ENCODE measurements at places on chromosomes 7 and 10.

- DNase-seq = no peak
Measured at GRCh38 chr7:147765301-147765700, 825.3 kb upstream of the C7orf33 start.

DNA sequence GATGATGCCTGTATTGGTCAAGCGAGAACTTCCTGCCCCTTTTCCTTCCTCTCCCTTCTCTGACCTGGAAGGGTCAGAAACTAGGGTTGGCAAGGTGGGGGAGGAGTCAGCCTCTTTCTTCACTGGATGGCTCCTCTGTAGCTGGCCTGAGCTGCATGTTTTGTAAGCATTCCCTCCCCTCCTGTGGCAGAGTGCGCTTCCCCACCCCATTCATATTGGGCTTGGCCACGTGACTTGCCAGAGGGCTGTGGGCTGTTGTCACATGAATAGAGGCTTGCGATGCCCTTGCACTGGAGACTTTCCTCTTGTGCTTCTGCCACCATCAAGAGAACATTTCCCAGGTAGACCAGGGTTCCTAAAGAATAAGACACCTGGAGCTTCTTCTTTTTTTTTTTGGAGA is 111.3 kb upstream of the PODXL start:
- DNase-seq = no peak

DNA sequence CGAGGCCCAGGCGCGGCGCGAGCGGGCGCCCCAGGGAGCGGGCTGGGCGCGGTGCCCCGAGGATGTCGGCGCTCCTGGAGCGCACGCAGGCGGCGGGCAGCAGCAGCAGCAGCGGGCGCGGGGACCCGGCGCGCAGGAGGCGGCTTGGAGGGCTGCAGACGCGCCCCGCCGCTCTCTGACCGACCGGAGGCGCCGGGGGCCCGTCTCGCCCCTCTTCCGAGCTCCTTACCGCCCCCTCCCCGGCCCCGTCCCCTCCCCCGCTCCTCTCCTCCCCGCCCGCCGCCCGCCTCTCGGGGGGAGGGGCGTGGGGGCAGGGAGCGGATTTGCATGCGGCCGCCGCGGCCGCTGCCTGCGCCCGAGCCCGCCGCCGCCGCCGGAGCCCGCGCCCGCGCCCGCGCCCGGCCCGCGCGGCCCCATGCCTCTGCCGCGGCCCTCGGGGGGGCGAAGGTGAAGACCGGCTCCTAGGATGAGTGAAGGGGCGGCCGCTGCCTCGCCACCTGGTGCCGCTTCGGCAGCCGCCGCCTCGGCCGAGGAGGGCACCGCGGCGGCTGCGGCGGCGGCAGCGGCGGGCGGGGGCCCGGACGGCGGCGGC is at the start of gene NRG3:
TSS of gene NRG3 (plus strand) at position 320 of the 592 bp plus-strand sequence.
- DNase-seq = no peak

- DNase-seq = no peak
Measured at GRCh38 chr7:141649865-141650634, 51.9 kb downstream of the DENND11 start.

GRCh38 chr7:136868496-136869000 is at the start of gene CHRM2:
TSS of gene CHRM2 (plus strand) at chr7:136868652. CDS start at chr7:137014866, 146,214 bp downstream.
- DNase-seq = no peak

DNA sequence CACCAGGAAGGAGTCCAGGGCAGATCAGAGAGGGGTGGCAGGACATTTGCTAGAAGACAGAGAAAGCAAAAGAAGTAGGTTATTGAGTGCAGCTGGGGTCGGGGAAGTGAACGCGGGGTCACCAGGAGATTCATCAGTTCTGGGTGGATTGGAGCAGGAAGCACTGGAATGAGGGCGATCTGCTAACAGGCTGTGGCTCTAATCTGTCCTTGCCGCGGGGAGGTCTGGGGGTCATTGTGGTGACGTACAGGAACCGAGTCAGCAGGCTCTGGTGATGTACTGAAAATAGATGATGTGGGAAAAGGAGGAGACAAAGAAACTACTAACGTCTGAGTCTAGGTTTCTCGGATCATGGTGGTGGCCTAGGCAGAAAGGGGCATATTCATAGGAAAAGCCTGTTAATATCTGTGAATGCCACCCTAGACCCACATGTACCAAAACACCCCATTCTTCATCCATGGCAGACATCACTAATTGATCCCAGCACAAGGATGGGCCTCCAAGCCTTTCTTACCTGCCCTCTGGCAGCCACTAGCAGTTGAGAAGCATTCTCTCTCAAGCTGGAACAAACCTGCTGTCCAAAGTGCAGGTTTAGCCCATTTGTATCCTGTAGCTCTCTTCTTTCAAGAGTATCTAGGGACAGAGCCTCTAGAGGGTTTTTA is 134.5 kb downstream of the C10orf105 start:
- no peak for DNase-seq

DNA sequence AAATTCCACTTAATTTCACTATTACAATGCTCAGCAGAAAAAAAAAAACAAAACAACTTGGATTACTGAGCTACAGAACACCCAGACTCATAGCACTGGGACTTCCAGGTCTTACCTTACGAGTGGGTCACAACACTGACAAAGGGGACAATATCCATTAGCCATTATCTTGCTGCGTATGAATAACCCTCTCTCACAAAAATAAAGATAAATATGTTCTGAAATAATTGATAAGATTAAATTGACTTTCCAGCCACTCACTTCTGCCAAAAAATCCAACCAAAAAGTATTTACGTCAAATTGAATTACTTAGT is 128.7 kb downstream of the PKD1L1 start:
- DNase-seq = no peak
